ENCODE measurements at places on chromosomes 6 and 20.

DNA sequence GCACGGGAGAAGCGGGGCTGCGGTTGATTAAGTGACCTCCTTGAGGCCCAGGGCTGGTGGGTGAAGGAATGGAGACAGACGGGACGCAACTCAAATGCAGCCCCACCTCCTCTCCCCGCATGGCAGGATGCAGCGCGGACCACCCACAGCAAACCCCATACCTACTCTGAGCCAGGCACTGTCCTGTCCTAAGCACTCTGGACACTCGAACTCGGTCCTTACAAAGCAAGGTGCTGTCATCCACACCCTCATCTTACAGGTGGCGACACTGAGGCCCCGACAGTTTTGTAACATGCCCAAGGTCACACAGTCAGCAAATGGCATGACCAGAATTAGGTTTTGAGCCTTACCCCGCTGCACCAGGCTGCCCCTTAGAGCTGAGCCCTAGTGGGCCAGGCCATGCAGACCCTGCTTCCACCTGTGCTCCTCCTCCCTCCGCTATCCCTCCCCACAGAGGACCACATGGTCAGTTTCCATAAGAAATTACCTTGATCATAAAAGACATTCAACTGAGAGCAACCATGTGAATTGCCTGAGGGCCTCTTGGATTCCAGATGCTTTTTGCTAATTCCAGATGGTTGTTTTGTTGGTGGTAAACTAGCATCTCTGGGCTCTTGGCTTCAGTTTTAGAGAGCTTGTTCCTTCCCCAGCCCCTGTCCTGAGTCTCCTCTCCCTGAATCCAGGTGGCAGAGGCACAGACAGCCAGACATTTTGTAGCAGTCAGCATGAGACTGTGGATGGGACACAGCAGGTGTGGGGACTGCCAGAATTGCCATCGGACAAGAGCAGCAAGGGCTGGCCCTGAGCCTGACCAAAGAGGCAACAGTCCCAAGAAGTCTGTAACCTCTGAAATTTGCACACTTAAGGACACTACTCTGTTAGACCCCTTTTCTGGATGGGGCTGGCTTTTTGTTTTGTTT lies 171.9 kb upstream of the PMEPA1 start:
- no peak for DNase-seq

DNA sequence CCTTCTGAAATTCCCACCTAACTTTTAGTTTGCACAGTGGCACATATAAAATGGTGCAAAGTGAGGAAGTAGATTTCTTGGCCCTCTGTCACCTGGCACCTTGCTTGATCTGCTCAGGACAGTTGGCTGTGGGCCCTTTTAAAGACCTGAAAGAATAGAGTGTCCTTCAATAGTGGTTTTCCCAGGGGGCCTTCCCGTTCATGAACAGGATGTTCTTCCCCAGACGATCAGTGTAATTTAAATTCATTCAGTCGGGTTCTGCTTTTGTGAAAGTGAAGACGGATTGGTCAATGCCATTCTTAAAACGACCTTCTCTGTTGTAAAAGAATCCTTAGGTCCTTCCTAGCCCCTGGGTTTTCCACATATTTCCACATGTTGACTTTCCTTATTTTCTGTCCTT lies 178.5 kb downstream of the SASH1 start:
- DNase-seq = no peak

DNA sequence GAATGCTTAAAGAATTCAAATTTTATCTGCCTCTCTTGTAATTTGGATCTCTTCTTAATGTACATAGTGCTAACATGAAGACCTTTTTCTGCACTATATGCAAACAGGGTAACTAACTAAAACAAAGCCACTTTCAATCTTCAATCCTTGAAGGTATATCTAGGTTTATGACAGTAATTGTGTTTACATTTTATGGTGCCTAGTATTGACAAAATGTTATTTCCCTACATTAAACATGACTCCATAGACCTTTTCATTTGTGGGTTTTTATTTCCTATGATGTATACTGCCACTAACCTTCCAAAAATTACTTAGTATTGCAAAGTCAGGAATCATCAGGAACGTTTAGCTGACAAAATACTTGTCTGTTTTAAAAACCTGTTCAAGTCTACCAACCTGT lies 95.9 kb downstream of the B3GAT2 start:
- DNase-seq = no peak

- DNase-seq = no peak
These were observed 13.9 kb downstream of the FOXO3 start for GRCh38 chr6:108574457-108575141.

DNA sequence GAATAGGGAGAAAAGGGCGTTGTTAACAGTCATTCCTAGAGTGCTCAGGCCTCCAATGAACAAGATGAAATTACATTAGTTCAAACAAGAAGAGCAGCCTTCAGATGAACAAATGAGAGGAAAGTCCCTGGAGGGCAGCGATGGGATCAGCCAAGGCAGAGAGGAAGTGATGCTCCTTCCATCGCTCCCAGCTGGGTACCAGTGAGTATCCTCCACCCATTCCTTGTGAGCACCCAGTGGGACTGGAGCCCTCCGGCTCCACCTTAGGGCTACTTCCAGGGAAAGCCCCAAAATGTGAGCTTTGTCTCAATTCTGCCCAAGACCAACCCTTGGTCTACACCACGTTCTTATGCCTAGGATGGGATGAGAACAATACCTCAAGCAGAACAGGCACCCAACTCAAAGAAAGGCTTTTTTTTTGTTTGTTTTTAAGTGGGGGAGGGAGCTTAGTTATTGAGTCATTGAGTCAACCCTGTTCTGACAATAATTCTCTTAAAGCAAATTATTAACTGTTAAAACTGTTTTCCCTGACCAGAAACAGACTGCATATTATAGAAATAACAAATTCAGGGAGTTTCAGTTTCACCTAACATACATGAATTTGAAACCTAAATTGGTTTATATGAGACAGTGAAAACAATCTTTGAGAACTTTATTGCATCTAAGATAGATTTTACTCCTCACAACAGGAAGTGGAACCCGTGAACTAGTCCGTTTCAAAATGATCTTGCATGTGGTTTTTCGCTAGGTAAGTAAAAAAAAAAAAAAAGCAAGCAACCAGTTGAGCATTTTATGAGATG lies 106.9 kb downstream of the IPCEF1 start:
- DNase-seq = no peak

- DNase-seq = no peak
These were observed 13.0 kb downstream of the TENT5A start for GRCh38 chr6:81739230-81740195.

- no peak for DNase-seq
These were observed 77.8 kb upstream of the XRN2 start for GRCh38 chr20:21225215-21225947.

GRCh38 chr6:111113336-111114086 lies 26.2 kb downstream of the SLC16A10 start:
- peak; percentile 41 for DNase-seq

- no peak for DNase-seq
These were observed 17.6 kb downstream of the TFAP2B start for GRCh38 chr6:50836231-50836630.

DNA sequence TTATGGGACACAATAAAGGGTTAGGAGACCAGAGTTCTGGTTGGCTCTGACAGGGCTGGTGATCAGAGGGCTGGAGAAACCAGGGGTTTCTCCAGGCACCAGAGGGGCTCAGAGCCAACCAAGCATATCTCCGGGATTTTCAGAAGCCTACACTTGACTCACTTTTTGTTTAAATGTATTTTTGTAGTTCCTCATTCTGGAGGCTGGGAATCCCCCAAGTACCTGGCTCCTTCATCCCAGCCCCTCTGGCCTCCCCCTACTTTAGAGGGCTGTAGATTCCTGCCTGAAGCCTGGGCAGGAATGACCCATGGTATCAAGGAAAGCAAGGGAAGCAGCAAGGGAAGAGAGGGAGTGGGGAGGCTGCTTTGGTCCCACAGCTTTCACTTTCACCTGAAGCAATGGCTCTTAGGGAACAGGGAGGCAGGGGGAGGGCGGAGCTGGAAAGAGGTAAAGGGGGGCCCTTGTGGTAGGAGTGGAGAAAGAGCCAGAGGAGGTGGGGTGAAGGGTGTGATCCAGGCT lies 973 bp downstream of the CD40 start:
- DNase-seq = no peak

GRCh38 chr20:48722002-48722731 lies 105.6 kb downstream of the PREX1 start:
- DNase-seq = peak; percentile 48

GRCh38 chr6:144665932-144666450 lies 380.9 kb downstream of the UTRN start:
- no peak for DNase-seq

- no peak for DNase-seq
These were observed 16.6 kb downstream of the SIM1 start for GRCh38 chr6:100447900-100448748.

DNA sequence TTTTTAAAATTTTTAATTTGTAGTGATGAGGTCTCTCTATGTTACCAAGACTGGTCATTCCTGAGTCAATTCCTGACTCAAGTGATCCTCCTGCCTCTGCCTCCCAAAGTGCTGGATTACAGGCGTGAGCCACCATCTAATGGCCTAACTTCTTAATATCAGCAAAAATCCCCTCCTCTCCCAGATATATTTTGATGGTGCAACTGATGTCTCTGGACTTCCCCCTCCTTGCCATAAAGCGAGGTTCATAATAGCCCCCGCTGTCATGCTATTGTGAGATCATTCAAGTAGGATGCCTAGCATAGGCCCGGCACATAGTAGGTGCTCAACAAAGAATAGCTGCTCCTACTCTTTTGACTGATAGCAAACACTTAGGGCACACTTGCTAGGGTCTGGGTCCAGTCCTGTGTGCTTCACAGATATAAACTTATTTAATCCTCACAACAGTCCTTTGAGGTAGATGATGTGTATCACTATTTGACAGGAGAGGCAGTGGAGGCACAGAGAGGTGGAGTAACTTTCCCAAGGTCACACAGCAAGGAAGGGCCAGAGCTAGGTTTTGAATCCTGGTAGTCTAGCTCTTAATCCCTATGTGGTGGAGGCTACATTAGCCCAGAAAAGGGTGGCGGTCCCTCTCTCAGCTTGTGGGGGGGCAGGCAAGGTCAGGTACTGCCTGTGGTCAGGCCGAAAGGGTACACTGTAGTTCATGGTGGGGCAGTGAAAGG lies 14.6 kb downstream of the SRC start:
- no peak for DNase-seq

GRCh38 chr6:126698732-126699240 lies 358.9 kb downstream of the CENPW start:
- no peak for DNase-seq

DNA sequence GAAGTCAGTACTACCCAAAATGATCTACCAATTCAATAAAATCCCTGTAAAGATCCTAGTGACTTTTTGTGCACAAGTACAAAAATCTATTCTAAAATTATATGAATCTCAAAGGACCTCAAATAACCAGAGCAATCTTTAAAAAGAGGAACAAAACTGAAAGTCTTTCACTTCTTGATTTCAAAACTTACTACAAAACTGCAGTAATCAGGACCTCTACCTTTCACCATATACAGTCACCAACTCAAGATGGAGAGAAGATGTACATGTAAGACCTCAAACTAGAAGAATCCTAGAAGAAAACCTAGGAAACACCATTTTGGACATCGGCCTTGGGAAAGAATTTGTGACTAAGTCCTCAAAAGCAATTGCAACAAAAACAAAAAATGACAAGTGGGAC lies 109.5 kb upstream of the CD93 start:
- no peak for DNase-seq

- DNase-seq = no peak
These were observed 213.3 kb downstream of the AKAP7 start for GRCh38 chr6:131348572-131348971.

DNA sequence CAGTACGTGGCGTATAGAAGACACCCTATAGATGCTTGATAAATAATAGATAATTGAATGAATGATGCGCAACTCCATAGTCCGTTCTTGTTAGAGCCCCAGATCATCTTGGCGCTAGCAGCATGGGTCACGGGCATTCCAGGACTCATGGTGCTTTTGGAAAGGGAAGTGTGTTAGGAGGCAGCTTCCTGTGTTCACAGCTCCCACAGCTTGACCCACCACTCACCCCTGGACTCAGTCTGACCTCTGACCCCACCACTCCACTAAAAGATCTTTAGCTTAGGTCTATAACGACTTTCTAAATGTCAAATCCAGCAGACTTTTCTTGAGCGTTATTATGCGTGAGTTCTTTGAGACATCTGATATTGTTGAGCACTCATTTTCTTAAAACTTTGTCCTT lies 35.8 kb upstream of the KIF16B start:
- DNase-seq = no peak

- DNase-seq = no peak
These were observed 79.4 kb downstream of the FOXO3 start for GRCh38 chr6:108640104-108640503.

- DNase-seq = peak; percentile 66
These were observed 852 bp downstream of the GMNN start for GRCh38 chr6:24775520-24776058.

Data from EL (cell line).